ENCODE measurements at places on chromosomes 5 and 9.

DNA sequence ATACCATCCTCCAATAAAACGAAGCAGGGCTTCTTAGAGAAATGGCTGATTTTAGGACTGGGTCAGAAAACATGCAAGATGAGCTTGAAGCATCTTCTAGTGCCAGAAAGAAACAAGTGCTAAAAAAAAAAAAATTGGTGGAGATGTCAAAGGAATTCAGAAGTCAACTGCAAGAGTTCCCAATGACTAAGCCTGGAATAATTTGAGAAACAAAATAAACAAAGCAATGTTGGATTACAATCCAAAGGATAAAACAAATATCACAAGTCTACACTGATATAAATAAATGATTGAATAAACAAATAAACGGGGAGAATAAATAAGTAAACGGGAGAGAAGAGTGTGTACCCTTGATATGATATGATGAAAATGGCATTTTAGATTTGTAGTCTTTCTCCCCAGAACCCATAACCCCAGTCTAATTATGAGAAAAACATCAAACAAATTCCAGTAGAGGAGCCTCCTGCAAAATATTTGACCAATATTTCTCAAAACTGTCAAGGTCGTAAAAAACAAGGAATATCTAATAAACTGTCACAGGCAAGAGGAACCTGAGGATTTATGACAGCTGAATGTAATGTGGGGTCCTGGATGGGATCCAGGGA lies 63.5 kb upstream of the CCL21 start:
- H3K4me3 ChIP-seq, result no peak overlapping the region
- H3K4me1 ChIP-seq, result no peaks in the 10 kb centered on the region
- no peaks in the 10 kb centered on the region for H3K27me3 ChIP-seq
- DNase-seq, result no peak
- no peak overlapping the region for H3K27ac ChIP-seq

GRCh38 chr5:108141676-108142075 lies 240.2 kb downstream of the FBXL17 start:
- no peaks in the 10 kb centered on the region for H3K4me1 ChIP-seq
- DNase-seq, result peak; percentile 38
- H3K4me3 ChIP-seq, result no peak overlapping the region
- H3K27ac ChIP-seq, result no peak overlapping the region
- H3K36me3 ChIP-seq, result no peaks in the 10 kb centered on the region
- H3K27me3 ChIP-seq, result no peaks in the 10 kb centered on the region

- peaks cover 3% of the 10 kb centered on the region for H3K36me3 ChIP-seq
- no peak overlapping the region for H3K27ac ChIP-seq
These were observed 4.3 kb downstream of the TCERG1 start for GRCh38 chr5:146451411-146451810.

DNA sequence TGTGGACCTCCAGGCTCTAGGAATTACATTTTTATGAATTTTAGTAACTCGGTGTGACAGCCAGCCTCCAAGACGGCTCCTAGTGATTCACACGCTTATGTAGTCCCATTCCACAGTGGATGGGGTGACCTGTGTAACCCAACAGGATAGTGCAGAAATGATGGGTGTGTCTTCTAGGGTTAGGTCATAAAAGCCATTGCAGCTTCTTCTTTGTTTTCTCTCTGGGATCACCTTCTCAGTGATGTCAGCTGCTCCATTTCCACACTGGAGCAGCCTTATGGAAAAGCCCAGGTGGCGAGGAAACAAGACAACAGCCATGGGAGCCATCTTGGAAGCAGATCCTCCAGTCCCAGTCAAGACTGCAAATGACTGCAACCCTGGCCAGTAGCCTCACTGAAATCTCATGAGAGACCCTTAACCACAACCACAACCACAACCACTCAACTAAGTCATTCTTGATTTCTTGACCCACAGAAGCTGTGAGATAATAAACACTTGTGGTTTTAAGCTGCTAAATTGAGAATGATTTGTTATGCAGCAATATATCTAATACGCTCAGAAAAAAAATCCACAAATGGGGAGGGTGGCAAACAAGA lies 5.1 kb upstream of the GNPDA1 start:
- H3K27ac ChIP-seq, result no peak overlapping the region
- no peak overlapping the region for H3K4me3 ChIP-seq
- peaks cover 3% of the 10 kb centered on the region for H3K27me3 ChIP-seq
- H3K36me3 ChIP-seq, result no peaks in the 10 kb centered on the region
- H3K4me1 ChIP-seq, result peaks cover 7% of the 10 kb centered on the region

Measured in IMR-90 (cell line).